ENCODE measurements at places on chromosomes 7 and 10.

GRCh38 chr10:22343731-22344130, 1.6 kb upstream of the SPAG6 start:
- DNase-seq = no peak

GRCh38 chr7:94662548-94662947, 6.6 kb upstream of the SGCE start:
- no peak for DNase-seq

DNA sequence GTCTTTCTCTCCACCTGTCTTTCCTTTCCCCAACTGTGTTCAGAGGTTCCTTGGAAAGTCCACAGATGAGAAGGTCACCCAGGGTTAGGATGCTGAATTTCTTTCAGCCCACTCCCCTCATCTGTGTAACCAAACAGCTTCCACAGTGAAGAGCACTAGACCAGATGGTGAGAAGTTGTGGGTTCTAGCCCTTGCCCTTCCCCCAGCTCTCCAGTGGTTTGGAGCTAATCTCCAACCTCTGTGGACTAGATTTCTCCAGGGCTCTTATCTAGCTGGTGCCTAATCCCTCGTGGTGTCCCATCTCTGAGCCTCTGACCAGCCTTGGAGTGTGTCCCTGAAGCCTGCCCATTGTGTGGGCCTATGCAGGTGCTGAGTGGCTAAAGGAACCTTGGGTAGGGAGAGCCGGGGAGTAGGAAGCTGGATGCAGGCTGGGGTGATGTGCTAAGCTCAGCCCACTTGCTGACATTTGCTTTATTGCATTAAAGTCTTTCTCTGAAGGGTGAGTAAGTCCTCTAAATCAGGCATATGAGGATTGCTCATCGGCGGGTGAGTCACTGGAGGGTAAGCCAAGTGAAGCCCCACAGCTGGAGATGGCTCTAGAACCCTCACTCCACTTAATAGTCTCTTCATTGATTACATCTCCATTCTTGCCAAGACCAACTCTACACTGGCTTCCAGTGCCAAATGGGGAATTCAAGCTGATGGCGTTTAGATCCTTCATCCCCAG, 14.9 kb downstream of the DUSP5 start:
- DNase-seq = peak; percentile 23

DNA sequence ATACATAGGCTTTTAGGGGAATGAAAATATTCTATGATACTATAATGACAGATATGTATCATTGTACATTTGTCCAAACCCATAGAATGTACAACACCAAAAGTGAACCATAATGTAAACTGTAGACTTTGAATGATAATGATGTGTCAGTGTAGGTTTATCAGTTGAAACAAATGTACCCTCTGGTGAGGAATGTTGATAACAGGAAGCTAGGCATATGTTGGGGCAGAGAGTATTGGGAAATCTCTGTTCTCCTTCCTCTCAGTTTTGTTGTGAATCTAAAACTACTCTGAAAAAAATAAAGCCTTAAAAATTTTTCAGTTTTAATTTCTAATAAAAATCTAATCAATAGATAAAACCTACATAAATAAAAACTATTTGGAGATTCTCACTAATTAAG, 36.9 kb downstream of the C1GALT1 start:
- DNase-seq = no peak

DNA sequence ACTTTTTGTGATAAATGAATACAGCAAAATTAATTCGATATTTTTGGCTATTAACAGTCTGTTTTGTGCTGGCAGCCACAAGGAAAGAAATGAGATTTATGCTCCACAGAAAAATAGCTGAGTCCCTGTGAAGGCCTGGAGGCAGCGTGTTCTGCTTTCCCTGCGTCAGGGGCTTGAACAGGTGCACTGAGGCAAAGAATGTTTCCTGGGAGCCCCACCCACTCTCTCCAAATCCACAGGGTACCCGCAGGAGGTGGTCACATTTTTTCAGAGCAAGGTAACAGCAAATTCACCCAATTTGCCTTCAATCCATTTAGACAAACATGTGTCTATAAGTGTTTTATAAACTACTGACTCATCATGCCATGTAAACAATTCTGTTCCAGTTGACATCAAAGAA, 308.1 kb downstream of the TCERG1L start:
- DNase-seq = no peak

DNA sequence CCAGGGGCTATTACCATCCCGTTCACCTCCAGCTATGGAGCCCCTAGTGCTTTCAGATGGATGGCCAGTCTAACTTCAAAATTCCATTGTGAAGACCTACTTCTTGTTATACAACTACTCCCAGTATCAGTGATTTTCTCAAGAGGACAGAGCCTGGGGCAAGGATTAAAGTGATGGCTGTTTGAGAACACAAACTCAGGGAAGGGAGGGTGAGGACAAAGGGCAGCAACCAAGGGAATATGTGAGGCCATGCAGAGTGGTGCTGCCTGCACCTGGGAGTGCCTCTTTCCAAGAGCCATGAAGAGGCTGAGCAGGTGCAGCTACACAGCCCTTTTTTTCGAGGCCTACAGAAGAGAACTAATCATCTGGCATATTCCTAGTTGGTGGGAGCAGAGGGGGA, 303.5 kb upstream of the BMPER start:
- DNase-seq = no peak

DNA sequence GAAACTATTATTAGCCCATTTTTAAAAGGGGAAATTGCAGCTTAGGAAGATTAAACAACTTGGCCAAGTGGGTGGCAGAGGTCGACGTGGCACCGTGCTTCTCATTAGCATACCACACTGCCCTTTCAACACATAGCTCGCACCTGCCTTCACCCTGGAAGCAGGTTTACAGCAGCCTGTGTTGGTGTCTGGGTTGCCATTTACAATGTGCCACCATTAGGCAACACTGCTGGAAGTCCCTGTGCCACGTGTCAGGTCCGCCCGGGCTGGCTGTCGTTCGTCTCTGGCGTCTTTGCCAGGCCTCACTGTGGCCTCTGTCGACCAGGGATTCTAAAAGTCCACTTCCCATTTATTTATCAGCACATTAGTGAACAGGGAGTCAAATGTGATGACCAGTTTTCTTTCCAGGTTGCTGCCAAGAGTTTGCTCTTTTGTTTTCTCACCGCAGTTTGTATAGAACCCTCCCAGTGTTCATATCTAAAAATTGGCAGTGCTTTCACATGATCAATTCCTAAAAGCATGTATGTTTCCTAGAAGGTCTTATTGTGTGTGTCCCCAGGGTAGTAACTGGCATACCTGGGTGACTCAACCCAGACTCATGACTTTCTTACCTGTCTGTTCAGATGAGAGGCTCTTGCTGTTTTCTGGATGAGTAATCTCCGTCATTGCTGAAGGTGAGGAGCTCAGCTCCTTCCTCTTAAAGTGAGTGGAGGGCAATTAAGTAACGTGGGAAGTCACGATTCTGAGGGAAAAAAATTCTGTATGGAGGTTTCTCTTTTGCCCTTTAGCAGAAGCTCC, 9.2 kb downstream of the INSIG1 start:
- no peak for DNase-seq
